ENCODE measurements at places on chromosomes 3 and 15.

- DNase-seq = no peak
Observed at GRCh38 chr3:139934613-139935015, 371 bp upstream of the CLSTN2 start.

GRCh38 chr3:139292192-139292591, 51.6 kb upstream of the MRPS22 start:
- no peak for DNase-seq

DNA sequence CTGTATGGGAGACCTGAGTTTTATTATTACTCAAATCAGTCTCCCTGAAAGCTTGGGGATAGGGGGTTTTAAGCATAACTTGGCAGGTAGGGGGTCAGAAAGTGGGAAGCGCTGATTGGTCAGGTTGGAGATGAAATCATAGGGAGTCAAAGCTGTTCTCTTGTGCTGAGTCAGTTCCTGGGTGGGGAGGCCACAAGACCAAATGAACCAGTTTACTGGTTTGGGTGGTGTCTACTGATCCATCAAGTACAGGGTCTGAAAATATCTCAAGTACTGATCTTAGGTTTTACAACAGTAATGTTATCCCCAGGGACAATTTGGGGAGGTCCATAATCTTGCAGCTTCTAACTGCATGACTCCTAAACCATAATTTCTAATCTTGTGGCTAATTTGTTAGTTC, 17.8 kb upstream of the IQCF6 start:
- DNase-seq = no peak

GRCh38 chr15:47443839-47444238, 273.5 kb upstream of the SEMA6D start:
- DNase-seq = no peak

DNA sequence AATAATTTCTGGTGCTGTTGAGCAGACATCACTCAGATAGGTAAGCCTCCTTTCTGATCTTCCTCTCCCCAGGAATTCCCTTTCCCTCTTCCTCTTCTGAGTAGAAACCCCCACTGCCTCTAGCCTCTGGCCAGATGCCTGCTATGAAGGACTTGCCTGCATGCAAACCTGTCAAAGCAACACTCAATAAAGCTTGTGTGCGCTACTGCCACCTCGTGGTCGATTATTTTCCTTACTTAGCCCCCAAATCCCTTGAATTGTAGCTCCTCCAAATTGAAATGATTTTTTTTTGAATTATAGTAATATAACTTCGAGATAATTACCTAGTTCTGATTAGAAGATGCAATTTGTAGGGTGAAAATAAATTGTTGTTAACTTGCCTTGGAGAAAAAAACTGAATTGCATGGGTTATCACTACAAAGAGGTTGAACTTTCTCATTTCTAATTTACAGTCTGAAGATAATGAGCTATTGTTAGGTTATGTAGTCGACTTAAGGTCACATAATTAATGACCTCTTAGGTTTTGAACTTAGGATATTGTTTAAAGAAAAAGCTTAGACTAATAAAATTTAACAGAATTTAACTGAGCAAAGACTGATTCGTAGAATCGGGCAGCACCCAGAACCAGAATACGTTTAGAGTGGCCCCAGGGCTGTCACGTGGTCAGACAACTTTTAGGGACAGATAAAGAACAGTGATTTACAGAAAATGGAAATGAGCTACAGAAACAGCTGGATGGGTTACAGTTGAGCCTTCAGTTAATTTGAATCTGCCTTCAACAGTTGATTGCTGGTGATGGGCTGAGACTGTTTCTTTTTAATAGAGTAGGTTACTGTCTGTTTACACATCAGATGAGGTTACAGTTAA, 269.3 kb downstream of the ARPP21 start:
- DNase-seq = peak; percentile 87

DNA sequence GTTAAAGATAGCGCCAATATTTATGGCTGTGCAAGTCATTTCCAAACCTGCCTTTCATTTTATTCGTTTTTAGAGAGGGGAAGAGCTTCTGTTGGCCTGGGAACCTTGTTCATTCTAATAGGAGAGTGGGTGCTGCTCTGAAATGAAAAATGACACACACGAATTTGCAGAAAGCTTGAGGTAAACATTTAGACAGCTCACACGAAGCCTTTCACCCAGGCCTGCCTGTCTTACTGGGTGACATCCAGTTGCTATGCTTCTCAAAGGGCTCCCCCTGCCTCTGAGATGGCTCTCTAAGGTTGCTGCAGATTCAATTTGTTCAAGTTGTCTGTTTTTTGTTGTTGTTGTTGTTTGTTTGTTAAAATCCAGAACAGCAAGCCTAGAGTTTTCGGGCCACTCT, 18.2 kb downstream of the PEX5L start:
- DNase-seq = no peak

DNA sequence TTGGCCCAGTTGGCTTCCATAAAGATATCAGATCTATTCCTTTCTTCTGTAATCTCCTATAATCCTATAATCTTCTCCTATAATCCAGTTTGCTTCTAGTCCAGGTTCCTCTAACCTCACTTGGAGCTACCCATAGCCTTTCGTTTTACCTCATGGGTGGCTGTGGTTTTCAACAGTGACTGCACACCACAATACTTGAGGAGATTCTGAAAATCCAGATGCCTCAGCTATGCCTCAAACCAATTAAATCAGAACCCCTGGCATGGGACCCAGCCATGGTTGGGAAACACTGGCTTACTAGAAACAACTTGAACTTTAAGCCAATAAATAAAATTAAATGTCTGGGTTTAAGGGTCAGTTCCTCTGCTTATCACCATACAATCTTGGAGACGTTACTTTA, 86.1 kb upstream of the NTRK3 start:
- no peak for DNase-seq

DNA sequence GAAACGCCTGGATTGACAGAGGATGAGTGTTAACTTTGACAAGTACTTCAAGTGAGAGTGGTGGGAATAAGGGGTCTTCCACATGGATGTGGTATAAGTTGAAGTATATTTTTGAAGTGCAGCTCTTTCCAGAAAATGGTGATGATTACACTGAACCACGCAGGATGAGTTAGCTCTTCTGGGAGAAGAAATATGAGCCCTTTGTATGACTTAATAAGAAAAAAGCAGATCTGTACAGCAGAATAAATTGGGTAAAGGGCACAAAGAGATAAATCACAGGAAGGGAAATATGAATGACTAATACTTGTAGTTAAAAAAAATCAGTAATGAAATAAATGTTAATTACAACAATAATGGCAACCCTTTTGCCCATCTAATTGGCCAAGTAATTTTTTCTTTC, 1.3 kb downstream of the CCR3 start:
- DNase-seq = no peak
